ENCODE measurements at places on chromosomes 1 and 21.

DNA sequence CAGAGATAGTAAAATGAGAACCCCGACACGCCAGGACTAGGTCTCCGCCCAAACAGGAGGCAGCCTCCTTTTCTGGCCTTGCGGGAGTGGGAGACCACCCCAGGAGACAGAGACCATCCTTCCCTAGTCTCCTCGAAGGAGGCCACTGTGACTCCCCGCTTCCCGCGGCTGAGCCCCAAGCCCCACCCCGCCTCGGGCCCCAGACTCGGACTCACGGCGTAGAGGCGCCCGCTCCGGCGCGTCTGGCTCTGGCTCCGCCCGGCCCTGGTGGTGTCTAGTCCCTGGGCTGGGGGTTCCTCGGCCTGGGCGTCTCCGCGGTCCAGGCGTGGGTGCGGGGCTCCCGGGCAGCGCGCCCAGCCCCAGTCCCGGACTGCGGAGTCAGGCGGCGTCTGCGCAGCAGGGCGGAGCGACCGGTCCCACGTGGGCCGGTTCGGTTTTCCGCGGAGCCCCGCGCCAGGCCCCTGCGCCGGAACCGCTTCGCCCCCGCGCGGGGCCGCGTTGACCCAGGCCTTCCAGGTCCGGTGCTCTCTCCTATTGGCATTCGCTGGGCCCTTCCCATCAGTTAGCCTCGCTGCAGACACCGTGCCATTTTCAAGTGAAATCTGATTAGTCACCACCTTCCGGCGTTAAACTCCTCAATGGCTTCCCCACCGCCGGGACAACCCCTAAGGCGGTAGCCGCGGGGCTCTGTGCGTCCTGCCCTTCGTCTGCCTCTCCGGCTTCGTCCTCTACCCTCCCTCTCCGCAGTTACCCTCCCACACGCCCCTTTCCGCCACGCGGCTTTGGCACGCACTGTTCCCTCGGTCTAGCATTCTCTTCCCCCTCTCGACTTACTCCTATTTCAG is at the start of gene C1orf216:
C1orf216 (minus strand) TSS at position 393 of the 845 bp plus-strand sequence. CDS start 2,563 bp downstream, outside the sequence.
- DNase-seq: peak; percentile 78

DNA sequence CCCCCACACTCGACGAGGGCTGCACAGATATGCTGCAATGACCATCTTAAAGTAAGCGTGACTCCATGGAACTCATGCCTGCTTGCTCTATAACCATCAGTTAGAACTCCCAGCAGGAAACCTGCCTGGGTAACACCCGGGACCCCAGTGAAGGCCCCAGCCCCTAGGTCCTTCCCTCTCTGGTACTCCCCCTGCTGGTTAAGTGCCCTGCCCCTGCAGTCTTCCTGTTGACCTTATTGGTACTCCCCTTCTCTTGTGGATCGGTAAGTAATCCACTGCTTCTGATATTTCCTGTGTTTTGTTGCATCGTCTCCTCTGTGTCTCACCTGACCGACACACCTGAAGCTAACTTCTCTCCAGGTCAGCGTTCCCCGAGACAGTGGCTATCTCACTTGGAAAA is 104.8 kb upstream of the COG2 start:
- DNase-seq: no peak

GRCh38 chr1:228071839-228072657 is 10.5 kb upstream of the ARF1 start:
- DNase-seq: peak; percentile 21

GRCh38 chr1:236576004-236576403 is 28.3 kb downstream of the HEATR1 start:
- DNase-seq: no peak

DNA sequence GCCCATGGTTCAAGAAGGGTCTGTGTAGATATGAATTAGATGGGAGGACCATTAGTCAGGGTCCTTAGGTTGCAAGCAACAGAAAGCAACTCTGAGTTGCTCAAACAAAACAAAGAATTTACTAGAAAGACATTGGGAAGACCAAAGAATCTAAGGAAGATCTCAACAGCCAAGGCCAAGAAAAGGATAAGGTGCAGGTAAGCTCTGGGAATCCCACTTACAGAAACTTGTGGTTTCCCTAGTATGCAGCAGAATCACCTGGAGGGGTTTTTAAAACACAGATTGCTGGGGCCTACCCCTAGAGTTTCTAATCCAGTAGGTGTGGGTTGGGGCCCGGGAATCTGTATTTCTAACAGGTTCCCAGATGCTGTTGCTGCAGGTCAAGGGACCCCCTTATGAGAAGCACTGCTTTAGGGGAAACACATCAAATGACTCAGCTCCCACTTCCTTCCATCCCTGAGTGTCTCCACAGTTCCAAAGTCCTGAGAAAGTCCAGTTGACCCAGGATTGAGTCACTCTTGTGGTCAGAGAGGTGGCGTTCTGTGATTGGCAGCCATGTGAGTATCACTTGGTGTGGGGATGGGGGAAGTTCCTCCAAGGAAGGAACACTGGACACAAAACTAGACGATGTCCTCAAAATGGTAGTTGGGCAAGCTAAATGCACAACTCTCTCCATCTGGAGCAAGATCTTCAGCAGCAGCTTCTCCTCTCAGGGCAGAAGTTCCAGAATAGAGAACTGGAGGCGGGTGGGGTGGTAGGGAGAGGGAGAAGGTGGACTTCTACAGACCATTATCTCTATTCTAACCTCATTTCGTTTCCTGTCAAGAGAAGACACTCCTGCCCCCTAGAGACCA is 24.2 kb upstream of the EYA3 start:
- DNase-seq: peak; percentile 32

DNA sequence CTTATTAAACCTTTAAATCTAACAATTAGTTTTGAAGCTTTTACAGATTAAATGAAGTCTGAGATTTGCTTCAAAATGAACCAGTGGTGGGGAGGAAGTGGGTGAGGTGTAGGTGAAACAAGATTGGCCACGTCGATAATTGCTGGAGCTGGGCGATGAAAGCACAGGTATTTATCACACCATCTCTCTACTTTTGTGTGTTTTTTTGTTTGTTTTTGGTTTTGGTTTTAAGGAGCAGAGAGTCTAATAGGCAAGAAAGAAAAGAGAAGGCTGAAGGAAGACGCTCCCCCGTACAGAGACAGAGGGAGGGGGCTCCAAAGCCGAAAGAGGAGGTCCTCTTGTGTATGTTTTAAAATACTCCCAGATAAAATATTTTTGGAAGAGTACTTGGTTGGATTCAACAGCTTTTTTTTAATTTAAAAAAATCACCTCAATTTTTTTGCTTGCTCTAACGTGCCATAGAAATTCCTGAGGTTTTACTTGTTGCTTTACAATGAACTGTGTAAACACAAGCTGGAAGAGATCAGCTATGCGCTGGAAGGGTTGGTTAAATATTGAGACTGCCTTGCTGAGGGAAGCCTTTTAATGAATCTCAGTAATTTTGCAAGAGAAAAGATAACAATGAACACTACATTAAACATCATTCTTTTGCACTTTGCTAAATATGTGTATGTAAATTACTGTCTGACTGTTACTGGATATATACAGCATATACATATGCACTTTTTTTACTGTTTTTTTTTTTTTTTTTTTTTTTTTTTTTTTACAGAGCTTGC is 6.7 kb upstream of the LGALS8 start:
- no peak for DNase-seq

GRCh38 chr1:32816676-32817158 is 441 bp downstream of the YARS1 start:
- DNase-seq: no peak

- peak; percentile 71 for DNase-seq
Observed at GRCh38 chr1:41268154-41268770, 26.2 kb upstream of the SCMH1 start.

- DNase-seq: no peak
Observed at GRCh38 chr1:6243053-6243834, 735 bp upstream of the HES3 start.

- DNase-seq: no peak
Observed at GRCh38 chr1:44684525-44684924, 10.0 kb downstream of the ARMH1 start.

DNA sequence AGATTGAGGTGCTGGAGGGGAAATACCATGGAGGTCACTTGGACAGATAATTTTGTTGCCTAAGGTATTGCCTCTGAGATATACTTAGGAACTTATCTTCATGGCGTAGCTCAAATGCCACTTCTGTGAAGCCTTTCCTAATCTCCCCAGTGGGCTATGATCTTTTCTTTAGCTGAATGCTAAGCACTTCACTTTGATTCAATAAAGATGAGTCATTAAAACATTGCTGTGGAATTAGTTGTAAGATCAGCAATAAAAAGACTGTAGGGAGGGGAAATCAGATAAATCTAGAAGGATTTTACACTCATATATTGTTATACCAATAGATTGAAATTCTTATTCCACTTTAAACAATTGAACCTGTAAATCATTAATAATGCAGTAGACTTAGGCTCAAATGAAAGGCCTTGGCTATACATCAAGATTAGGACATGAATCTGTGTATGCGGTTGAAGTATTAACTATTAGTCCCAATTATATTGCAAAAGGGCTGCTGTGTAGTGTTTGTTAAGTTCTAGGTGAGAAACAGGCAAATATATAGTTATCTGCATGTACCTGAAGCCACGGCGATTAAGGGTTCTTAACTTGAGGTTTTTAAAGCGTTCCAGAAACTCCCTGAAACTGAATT is 19.2 kb upstream of the MAGOH start:
- DNase-seq: no peak

- no peak for DNase-seq
Observed at GRCh38 chr1:4341421-4341820, 313.0 kb upstream of the AJAP1 start.

- DNase-seq: no peak
Observed at GRCh38 chr1:6282577-6283270, 21.8 kb upstream of the GPR153 start.

GRCh38 chr1:167482184-167482583 is 36.1 kb downstream of the CD247 start:
- DNase-seq: no peak

DNA sequence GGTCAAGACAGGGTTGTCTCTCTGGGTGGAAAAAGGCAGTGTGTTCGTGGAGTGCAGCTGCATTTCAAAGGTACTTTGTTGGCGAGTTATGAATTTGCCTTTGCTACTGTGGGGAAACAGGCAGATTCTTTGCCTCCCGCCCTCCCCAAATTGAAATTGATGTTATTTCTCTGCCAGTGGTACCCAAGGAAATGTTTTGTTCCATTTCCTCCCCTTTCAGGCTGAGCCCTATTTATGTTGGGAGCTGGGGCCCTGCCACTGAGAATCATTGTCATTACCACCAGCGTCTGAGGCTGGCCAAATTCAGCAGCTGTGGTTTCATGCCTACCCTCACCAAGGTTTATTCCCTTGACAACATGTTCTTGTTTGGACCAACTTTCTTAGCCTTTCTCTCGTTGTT is 48.5 kb upstream of the OLIG2 start:
- no peak for DNase-seq

GRCh38 chr1:110880708-110881374 is 7.9 kb downstream of the CD53 start:
- no peak for DNase-seq

- DNase-seq: no peak
Observed at GRCh38 chr1:75625795-75626194, 14.9 kb upstream of the SLC44A5 start.

DNA sequence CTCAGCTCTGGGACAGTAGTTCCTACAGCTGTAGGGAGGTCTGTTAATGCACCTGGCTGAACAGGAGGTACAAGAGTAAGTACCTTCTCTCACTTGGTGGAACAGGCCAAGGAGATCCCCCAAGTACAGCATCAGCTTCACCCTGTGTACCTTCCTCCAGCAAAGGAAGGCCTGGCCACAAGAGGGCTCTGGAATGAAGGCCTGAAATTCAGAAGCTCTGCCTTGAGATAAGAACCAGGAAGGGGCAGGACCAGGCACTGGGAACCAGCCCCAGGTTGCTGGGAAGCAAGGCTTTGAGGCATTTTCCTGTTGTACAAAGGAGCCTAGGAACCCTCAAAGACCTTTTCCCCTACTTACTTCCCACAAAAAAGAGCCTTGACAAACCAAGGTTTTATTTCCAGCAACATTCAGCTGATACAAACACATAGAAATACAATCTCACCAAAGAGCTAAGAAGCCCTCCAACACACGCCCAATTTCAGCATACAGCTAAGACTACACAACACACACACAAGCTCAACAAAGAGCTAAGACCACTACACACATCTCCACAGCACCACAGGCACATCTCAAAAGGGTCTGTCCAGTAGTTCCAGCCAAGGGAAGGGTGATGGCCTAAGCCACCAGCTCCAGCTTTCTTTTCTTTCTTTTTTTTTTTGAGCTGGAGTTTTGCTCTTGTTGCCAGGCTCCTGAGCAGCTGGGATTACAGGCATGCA is 23.5 kb downstream of the F11R start:
- peak; percentile 64 for DNase-seq

- no peak for DNase-seq
Observed at GRCh38 chr1:210582205-210582970, 253.7 kb downstream of the HHAT start.

DNA sequence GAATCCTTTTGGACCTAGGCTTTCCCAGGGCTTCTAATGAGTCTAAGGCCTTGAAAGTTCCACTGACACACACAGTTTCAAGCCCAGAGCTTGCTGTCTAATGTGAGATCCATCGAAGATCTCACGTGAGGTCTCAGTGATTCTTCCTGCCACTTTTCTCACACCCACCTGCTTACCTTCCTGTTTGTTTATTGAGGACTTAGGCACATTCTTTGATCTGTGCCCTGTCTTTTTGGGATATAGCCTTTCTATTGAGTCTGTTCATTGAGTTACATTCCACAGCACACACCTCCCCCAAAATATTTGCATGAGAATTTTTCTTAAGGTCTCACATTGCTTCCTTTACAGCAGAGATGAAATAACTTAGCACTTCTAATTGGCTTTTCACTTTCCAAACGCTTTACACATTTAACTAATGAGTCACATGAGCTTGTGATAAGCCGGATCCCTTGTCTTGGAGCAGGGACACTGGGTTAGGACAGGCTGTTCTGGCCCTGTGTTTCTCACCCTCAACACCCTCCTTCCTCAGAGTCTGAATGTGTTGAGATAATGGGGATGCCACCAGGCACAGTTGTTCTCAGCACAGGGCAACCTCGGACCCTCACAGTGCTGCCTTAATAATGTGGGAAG is 288.3 kb downstream of the TM2D1 start:
- DNase-seq: no peak

GRCh38 chr1:223393275-223394214 is at the start of gene CCDC185:
CCDC185 (plus strand) TSS chr1:223393415; CDS start chr1:223393476, 61 bp downstream.
- DNase-seq: no peak

GRCh38 chr1:199041173-199041914 is 402.5 kb downstream of the PTPRC start:
- DNase-seq: peak; percentile 9

DNA sequence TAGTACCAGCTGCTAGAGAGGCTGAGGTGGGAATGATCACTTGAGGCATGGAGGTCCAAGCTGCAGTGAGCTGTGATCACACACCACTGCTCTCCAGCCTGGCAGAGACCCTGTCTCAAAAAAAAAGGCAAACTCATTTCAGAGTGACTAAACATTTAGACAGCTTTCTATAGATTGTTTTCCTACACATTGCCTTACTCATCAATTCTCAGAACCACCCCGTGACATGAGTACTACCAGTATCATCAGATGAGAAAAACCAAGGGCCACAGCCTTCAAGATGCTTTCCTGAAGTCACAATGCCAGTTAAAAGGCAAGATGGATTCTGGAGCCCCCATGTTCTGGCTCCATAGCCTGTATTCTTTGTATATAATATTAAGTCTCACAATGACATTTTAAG is 22.4 kb upstream of the SMPDL3B start:
- no peak for DNase-seq

Data from RPMI8226 (cell line).